Right hindlimb (tissue), 1 donor: ENCODE measurements at places on chromosomes 7 and 10.

DNA sequence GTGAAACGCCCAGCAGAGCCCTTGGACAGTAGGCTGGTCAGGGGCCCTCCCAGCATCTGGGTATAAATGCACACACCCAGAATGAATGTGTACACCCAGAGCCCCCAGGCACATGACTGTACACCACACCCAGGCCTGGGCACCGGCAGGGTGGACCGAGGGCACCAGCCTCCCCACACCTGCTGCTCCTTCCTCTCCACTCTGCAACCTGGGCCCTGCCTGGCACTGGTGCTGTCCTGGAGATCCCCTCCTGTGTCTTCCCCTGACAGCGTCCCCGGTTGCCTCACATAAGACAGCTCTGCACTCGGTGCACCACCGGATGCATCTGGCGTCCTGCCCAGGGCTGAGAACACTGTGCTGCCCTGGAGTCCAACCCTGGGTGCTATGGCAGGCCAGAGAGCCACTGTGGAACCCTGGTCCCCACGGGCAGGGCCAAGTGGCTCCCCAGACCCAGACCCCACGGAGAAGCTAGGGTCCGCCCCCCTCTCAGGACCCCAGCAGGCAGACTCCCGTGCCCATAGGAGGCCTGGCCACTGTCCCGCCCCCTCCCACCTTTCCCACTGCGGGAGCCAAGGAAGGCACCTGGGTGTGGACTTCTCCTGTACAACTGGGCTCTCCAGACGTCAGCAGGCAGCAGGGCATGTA is 6.6 kb downstream of the RASGEF1A start:
- DNase-seq = peak; percentile 35

DNA sequence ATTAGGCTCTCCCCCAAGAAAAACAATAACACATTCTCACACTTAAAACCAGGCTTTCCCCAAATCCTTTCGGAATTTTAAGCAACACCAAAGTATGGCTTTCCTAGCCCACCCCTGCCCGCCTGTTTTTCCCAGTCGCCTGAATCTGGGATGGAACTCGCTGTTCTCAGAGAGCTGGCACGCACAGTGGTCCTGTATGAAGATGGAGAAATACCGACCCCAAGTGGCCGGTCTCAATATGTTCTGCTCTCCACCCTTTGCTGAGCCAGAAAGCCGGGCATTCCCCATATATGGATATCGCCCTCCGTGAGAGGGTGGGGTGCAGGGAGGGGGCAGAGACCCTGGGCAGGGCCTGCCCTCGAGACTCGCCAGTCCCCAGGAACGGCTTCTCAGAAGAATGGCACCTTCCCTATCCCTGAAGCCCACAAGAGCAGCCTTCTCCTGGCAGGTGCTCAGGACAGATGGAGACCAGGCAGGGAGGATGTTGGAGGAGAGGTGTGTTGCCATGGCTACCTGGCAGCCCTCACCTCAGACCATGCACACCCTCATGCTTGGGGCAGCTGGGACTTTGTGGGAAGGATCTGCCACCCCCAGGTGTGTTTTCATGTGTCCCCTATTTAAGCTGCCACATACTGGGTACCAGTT is 3.4 kb downstream of the TACR2 start:
- peak; percentile 70 for DNase-seq

GRCh38 chr7:46996972-46997371 is 584.9 kb downstream of the TNS3 start:
- DNase-seq = no peak

DNA sequence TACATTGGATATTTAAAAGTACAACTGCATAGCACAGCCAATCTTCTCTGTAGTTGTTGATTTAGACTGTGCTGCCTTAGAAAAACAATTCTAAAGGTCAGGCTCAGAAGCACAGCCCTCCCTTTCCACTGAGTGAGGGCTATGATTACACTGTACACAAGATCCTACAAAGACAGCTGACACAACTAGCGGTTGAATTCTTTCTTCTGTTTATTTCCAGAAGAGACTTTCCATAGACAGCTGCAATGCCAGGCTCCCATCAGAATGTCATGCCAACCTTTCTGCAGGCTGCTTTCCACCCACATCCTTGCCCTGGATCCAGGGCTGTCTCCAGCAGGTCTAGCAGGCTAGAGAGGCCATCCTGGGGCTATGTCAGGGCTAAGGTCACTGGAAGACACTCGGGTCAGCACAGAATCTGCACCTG is 39.3 kb downstream of the FAM13C start:
- DNase-seq = no peak

DNA sequence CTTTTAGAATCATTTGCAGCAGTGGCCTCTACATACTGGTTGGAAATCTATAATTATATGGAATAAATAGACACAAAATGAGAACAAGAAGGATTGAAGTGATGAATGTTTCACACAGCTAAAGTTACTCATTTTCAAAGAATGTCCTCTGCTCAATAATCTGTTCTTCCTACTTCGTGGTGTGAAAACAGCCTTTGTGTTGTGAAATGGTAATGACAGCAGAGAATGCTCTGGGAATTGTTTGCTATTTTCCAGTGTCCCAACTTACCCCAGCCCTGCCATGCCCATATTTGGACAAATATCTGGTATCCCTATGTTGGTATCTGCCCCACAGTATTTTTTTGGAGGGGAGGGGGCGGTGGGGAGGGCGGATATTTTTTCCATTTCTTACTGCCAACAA is 130.4 kb downstream of the GLI3 start:
- DNase-seq = no peak

DNA sequence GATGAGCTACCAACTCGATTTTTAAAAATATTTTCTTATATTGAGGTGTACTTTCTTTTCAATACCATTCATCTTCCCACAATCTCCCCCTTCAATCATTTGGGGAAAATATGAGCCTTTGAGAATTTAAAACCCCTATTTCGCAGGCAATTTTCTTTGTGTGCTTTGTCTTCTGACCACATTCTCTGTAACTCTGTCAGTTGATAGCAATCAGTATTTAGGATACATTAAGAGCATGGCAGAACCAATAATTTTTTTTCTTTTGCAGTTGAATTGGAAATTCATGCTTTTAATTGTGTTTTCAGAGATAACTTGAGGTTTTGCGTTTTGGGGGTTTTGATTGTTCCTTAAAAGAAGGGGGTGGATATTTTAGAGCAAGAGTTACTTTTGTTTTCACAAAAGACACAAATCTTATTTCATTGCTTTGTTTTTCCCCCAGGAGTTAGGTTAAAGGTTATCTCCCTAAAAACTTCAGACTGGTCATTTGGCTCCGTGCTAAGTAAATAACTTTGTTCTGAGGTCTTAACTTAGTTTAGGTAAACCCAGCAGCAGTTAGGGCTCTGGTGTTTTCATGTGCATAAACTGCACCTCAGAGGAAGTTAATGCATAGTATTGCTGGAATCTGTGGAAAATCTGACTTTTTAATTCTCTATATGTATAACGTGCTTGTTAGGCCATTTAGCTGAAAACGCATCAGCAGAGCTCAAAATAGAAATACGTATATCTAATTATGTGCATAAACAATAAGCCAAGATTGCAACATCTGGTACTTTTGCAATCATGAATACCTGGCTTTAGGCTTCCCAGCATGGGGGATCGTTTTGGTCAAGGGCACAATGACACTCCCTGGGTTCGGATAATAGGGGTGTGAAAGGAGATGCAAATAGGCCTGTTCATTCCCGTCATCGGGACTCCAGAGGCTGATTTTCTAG is 676.4 kb upstream of the ANKRD30A start:
- no peak for DNase-seq

DNA sequence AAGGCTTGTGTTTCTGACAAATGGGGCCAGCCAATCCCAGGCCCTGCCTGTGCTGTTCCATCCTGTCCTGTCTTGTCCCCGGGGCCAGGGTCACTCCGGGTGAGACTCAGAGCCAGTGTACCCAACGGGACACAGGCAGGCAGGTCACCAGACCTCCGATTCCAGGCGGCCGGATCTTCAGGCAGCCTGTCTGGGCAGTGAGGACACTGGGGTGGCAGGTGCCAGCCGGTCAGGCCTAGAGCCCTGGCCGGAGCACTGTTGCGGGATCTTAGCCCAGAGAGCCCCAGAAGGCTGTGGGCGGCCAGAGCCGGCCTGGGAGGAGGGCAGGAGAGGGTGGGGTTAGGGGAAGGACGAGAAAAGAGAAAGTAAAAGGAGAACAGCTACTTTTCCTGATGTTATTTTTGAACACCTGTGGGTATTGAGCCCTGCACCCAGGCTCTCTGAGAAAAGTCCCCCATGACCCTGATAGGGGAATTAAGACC is 134.3 kb upstream of the TNRC18 start:
- no peak for DNase-seq

- no peak for DNase-seq
These were observed 4.9 kb upstream of the COL17A1 start for GRCh38 chr10:104090611-104091010.

- no peak for DNase-seq
These were observed 191.4 kb downstream of the FAM107B start for GRCh38 chr10:14583252-14583651.

DNA sequence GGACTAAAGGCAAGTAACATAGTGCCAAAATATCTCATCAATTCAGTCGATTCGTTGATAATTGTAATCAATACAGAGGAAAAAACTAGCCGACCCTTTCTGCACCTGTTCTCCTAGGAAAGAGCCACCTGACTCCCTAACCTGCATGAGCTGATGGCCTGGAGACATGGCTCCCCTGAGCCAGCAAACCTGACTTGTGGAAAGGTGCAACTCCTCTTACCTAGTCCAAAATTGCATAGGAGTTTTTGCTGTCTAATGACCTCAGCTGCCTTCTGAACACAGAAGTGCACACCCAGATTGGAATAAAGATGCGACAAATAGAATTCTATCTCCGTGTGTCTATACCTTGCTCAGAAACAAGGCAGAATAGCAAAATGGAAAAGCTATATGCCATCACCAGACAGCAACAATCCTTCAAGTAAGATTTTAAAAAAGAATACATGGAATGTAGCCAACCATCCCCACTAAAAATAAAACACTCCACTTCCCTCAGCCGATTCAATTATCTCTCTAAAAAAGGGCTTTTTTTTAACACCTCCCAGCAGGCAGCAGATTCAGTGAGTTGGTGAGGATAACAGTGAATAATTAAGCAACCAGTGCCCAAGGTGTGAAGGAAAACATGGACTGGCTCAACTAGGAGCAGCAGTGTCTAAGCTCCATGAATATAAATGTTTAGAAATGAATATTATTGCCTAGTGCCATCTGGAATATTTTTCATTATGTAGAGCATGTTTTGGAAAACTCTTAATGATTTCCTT is 26.6 kb upstream of the LMTK2 start:
- DNase-seq = no peak

GRCh38 chr7:149377386-149377785 is 83.5 kb downstream of the ZNF777 start:
- DNase-seq = no peak

- no peak for DNase-seq
These were observed 35.6 kb downstream of the YKT6 start for GRCh38 chr7:44236333-44236728.

DNA sequence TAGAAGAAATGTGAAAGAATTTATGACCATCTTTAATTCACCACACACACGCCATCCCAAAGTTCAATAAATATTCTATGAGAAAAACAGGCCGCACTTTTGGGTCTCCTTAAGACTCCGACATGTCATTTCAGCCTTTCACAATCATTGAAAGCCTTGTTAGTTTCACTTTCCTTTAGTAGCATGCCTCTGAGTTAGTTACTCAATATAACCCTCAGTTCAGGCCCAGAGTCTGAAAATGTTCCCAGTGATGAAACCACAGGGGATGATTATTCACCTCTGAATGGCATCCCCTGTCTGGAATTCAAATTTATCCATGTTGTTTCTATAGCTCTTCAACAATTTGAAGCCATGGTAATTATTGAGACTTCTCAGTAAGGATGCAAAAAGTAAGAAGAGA is 278.1 kb upstream of the NRP1 start:
- DNase-seq = no peak

DNA sequence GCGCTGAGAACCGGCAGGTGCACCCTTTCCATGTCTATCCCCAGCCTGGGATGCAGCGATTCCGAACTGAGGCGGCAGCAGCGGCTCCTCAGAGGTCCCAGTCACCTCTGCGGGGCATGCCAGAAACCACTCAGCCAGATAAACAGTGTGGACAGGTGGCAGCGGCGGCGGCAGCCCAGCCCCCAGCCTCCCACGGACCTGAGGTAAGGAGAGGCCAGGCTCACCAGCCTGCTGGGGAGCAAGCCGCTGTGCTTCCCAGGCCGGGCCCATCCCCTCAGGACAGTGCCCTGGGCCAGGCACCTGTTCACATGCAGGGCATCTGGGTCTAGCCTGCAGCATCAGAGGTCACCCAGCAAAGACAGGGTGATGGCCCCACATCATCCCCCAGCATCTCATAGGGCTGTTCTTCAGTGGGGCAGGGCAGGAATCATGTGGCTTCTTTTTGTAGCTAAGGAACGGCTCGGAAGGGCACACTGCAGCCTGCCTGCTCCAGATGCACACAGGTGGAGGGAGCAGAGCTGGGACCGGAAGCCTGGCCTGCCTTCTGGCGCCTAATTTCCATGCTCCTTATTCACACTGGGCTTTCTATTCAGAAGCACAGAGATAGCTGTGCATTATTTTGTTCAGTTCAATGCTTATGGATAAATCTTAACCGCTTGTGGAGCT is 18.9 kb downstream of the BAG3 start:
- no peak for DNase-seq

DNA sequence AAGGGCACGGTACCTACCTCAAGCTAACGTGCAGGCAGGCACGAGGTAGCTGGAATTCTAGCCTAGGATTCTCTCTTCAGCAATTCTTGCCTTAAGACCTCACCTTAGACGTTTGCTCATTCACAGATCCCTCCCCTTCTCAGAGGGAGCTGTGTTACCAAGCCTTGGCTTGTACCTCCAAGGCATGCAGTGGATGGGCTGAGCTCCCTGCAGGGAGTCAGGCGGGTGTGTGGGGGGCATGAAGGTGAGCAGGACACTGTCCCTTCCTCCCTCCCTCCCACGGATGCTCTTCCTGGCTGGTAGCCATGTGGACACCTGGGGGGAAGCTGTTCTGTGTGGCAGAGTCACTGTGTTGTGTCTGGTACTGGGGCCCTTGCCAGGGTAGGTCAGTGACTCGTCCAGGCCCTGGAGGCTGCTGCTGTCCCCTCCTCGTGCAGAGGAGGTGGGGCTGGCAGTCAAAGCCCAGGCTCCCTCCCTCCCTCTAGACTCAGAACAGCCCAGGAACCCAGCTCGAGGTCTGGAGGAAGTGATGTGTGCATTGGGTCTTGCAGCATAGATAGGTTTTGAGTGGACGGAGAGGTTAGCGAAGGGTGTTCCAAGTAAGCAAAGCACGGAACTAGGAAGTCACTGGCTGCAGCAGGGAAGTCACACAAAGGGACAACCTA is 222.2 kb upstream of the SH2B2 start:
- DNase-seq = no peak

GRCh38 chr10:1127629-1128028 is 71.4 kb downstream of the WDR37 start:
- DNase-seq = no peak

GRCh38 chr10:133087679-133088178 is at the start of gene ADGRA1:
ADGRA1 (plus strand) TSS chr10:133087924; CDS start chr10:133088910, 986 bp downstream.
- peak; percentile 45 for DNase-seq

GRCh38 chr7:18123508-18124239 is 96.0 kb upstream of the PRPS1L1 start:
- no peak for DNase-seq

DNA sequence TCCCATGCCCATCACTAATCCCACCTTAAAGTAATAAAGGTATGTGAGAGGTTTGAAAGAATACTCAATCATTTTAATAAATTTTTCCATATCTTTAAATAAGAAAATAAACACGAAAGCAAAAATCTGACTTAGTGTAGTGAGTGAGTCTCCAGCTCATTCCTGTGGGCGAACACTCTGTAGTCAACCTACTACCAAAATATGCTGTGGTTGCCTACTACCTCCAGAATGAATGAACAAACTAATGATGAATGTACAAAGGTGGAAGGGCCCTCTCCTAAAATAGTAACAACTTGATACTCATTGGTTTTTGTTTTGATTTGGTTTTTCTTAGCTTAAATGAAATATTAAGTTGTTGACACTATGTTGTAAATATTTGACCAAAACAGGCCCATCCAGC is 195.5 kb upstream of the HPS1 start:
- DNase-seq = no peak
